ENCODE measurements at places on chromosomes 13 and 19.
A peak's percentile ranks its signal among the peaks of the same experiment; 100 is the strongest.

GRCh38 chr13:31853643-31854326 lies 114.5 kb downstream of the RXFP2 start:
- DNase-seq = no peak

GRCh38 chr13:108781312-108781711 lies 151.9 kb downstream of the MYO16 start:
- no peak for DNase-seq

- peak; percentile 67 for DNase-seq
These were observed at the start of gene SYDE1 for GRCh38 chr19:15107061-15108010. TSS of gene SYDE1 (plus strand) at chr19:15107401. CDS start at chr19:15107434, 33 bp downstream.

DNA sequence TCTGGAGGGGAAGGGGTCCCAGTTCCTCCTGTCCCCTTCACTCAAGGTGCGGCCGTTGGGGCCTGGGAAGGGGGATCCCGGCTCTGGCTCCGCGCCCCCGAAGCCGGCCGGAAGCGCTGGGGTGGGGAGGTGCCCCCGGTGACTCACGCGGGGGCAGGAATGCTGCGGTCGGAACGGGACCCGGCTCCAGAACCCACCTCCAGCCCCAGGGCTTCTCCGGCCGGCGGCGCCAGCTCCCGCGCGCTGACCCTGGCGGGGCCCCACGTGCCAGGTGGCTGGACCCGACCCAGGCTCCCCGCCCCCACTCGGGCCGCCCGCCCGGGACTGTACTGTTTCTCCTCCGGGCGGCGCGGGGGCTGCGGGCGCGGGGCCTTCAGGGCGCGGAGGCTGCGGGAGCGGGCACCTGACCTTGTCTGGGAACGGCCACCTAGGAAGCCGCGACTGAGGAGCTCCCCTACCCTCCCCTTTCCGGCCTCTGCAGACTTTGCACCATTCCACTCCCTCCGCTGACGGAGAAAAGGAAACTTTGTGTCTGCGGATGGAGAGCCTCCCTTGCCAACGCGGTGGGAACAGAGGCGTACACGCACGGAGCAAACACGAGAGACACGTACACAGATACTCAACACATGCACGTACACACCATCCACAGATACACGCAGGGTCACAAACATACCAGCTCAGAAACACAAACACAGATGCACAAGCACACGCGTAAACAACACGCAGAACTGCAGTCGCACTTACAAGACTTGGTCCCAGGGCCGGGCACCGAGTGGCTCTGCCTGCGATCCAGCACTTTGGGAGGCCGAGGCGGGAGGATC lies 7.2 kb downstream of the AXL start:
- DNase-seq = peak; percentile 74

Data from Right ventricle myocardium superior (tissue), 1 donor.